ENCODE measurements at places on chromosomes 7 and 10. TPM values are rescaled to one million over a fixed set of nuclear protein-coding genes. Genes with fewer than 3 reads are reported as not detected.

The C1GALT1 gene
- total RNA-seq: 51.6 TPM

The TSPAN13 gene
- total RNA-seq: 0.31 TPM

- no peak for DNase-seq
Measured at GRCh38 chr10:52927678-52928077, 155.1 kb upstream of the MBL2 start.

GRCh38 chr7:156496363-156496769, 144.2 kb upstream of the RNF32 start:
- no peak for DNase-seq

DNA sequence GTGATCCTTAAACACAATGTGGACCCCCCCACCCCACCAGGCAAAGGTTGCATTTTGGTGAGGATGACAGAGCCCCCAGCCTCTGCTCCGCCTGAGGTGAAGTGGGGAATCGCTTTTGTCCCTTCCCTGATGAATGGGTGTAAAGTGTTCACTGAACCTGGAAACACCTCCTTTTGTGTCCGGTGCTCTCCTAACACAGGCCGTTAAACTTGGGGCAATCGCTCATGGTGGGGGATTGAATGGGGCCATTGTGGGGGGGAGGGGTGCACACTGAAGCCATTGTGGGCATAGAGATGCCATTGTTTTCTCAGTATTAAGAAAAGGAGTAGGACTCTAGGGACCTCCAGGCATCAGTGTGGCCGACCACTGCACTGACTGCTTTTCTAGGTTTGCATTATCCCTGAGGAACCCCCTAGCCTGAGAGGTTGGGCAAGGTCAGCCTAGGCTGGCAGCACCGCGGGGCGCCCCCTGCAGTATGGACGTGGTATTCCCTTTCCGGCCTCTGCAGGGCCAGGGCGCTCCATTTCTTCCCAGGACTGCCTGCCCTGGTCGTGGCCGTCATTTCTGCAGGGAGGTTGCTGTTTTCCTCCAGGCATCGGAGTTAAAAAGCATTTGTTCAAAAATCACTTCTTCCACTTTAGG, 158.3 kb downstream of the TCF7L2 start:
- no peak for DNase-seq

The CPXM2 gene
- total RNA-seq: not detected

DNA sequence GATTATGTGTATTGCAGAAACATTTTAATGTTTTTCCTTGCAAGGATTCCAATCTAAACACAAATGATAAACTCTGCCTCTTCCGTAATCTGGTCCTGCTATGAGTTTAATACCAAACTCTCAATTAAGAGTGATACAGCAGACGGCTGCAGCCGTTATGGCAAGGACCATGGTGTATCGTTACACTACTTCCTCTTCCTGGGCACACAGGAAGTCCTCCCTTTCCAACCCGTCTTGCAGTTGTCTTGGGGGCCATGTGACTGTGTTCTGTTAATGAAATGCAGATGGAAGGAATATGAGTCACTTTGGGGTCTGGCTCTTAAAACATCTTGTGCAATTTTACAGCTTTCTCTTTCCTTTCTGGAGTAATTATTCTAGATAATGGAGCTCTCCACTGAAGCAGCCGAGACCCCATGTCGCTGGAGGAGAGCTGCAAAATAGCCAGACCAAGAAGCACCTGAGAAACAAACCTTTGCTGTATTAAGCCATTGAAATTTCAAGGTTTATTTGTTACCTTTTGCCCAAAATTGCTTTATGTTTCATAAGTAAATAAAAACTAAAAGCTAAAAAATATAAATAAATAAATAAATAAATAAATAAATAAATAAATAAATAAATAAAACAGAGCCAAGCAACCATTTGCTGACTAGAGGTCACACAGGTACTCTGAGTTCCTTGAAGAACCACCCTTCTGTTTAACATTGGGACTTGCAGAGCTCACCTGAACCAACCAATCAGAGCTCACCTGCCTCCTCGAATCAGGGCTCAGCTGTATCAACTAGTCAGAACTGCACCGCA, 74.7 kb downstream of the FRMPD2 start:
- no peak for DNase-seq

DNA sequence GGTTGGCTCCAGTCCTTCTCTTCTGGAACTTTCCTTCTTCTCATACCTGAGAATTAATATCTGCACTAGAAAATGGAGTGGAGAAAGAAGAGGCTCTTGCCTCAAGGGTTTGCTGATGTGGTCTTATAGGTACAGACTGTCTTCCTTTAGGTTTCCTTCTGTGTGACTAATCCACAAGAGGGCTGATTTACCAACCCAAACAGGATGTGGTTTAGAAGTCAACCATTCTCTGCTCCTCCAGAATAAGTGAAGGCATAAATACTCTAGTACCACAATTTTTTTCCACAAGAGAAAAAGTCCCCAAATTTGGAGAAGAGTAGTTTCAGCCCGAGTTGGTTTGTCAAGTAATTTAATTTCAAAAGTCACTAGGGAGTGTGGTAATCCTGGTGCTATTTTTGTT, 85.8 kb downstream of the NRP1 start:
- DNase-seq: no peak

GRCh38 chr7:76356823-76357222, 2.0 kb downstream of the YWHAG start:
- DNase-seq: no peak

GRCh38 chr7:16840094-16840493, 35.3 kb upstream of the AGR2 start:
- no peak for DNase-seq

GRCh38 chr7:143252006-143252405, 11.2 kb upstream of the GSTK1 start:
- DNase-seq: no peak

DNA sequence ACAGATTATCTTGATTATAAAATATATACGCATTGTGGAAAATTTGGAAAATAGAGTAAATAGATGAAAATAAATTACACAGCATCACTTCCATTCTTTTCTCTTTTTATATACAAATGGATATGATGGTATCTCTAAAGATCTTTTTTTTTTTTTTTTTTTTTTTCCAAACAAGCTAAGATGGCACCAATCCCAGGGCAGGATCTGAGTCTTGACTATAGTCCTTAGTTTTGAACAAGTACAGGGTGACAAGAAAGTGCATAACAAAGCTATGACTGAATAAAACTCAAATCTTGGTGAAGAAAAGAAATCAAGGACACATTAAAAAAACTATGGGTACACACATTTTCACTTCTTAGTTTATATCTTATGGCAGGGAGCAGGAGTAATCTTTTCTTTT, 42.6 kb upstream of the FAM133B start:
- no peak for DNase-seq

The RSPH10B2 gene
- not detected for total RNA-seq

The ASB4 gene
- not detected for total RNA-seq

The SLC13A1 gene
- total RNA-seq: not detected

DNA sequence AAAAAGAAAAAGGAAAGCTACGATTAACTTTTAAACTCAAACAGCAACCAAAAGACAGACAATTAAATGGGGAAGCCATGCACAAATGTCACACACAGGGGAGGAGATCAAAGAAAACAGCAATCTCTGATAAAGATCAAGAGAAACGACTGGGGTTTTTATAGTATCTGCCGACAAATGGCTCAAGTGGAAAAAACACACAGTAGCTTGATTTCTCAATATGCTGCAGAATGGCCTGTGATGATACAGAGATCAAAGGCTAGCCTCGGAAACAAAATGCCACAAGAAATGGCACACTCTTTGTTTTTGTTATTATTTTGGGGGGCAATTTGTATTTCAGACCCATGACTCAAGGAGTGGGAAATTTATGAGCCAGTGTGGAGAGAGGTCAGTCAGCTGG, 126.1 kb downstream of the TEX36 start:
- no peak for DNase-seq

The MMD2 gene
- total RNA-seq: not detected

- DNase-seq: no peak
Measured at GRCh38 chr7:142414915-142415314, 157.1 kb upstream of the PRSS58 start.

The NKX2-3 gene
- not detected for total RNA-seq

The PRRT4 gene
- total RNA-seq: 1.1 TPM

DNA sequence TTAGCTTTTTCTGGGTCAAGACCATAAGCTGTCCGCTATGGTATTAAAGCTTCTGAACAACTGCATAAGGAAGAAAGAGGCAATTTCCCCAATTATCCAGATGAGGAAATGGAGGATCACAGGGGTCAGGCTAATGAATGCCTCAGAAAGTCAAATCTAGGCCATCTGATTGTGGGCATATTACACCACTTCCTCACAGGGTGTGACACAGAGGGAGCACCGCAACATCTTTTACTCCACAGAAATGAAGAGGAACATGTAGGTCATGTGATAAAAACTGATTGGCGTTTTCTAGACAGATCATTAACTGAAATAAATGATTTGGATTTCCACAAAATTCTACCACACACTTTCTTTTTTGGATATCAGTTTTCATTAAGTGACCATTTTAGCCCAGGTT, 384.4 kb downstream of the PARD3 start:
- no peak for DNase-seq

GRCh38 chr10:125844751-125845221, 21.4 kb downstream of the BCCIP start:
- no peak for DNase-seq

DNA sequence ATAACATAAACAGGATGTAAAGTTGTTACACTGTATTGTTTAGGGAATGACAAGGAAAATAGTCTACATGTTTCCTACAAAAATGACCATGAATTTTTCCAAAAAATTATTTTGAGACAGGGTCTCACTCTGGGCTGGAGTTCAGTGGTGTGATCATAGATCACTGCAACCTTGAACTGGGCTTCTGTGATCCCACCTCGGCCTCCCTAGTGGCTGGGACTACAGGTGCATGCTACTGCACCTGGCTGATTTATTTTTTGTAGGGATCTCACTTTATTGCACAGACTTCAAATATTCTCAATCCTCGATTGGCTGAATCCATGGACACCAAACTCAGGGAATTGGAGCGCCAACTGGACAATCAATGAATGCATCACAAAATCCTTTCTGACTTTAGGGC, 6.6 kb downstream of the CHCHD2 start:
- DNase-seq: no peak

The PPIF gene
- 192 TPM for total RNA-seq

DNA sequence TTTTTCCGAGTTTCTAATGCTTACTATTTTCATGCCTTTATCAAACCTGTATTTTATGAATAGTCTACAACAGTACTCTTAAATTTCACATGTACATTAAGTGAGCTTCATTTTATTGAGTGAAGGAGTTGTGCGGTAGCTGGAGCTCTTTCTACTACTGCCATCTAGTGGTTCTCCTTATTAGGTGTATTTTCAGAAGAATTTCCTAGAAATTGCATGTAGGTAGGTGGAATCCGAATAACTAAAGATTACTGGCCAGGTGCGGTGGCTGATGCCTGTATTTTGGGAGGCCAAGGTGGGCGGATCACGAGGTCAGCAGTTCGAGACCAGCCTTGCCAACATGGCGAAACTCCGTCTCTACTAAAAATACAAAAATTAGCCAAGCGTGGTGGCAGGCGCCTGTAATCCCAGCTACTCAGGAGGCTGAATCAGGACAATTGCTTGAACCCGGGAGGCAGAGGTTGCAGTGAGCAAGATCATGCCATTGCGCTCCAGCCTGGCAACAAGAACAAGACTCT, 38.3 kb downstream of the LRRC72 start:
- peak; percentile 49 for DNase-seq

GRCh38 chr10:117382861-117383260, 7.6 kb upstream of the PDZD8 start:
- DNase-seq: no peak

DNA sequence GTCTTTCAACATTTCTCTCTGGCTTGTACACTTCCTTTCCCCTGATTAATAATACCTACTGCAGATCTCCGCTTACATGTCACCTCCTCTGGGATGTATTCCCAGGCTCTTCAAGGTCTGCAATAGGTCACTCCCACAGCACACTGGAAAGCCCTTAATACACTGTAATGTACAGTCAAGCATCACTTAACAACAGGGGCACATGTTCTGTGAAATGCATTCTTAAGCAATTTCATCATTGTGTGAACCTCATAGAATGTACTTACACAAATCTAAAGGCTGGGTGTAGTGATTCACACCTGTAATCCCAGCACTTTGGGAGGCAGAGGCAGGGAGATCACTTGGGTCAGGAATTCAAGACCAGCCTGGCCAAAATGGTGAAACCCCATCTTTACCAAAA, 1.9 kb downstream of the COX15 start:
- DNase-seq: no peak

DNA sequence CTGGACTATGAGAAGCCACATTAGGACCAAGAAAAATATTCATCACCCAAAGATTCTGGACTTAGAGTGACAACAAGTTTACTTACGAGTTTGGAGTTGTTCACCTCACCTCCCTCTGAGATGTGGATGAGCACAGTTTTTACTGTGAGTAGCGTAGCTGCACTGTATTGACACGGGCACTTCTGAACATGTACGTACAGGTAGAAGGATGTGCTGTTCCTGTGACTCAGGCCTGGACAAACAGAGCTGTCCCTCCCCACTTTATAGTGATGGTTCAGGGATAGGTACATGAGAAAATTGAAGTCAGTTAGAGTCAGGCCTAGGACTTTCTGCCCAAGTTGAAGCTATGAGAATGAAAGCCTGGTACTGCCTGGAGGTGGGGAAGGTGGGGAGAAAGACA, 80.9 kb upstream of the DYNC1I1 start:
- no peak for DNase-seq

DNA sequence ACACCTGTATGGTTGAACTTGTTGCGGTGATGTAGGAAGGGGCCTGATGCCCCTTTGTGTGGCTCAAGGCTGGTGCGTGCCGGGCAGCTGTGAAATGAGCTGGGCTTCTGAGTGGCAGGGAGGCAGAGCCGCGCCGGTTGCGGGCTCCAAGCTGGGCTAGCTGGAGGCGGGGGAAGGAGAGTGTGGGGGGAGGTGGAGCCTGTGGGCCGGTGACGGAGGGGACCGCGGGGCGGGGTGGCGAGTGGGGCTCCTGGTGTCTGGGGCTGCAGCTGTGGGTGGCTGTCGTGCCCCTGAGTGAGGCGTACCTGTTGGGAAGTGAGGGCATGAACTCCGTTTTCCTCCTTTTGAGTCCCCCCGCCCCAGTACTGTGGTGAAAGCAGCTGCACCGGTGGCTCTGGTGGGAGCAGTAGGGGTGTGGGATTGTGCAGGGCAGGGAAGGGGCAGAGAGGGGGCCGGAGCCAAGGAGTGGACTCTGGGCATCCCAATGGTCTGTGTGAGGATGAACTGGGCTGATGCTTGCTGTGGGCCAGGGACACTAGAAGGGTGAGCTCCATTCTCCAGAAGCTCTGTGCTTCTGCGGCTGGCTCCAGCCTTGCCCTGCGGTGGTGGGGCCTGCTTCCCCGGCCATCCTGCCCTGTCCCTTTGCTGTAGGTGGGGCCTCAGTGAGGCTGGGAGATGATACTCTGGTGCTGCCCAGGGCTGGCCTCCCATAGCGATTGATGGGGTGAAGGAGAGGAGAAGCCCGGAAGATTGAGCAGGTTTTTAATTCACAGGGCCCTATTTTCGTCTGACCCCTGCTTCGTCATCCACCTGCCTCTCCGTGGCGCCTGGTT, 41.7 kb downstream of the INPP5A start:
- DNase-seq: no peak

- no peak for DNase-seq
Measured at GRCh38 chr10:103295374-103296015, 18.6 kb downstream of the INA start.

- DNase-seq: no peak
Measured at GRCh38 chr7:1160670-1161021, 650 bp upstream of the ZFAND2A start.
